ENCODE measurements at places on chromosomes 4 and X.

DNA sequence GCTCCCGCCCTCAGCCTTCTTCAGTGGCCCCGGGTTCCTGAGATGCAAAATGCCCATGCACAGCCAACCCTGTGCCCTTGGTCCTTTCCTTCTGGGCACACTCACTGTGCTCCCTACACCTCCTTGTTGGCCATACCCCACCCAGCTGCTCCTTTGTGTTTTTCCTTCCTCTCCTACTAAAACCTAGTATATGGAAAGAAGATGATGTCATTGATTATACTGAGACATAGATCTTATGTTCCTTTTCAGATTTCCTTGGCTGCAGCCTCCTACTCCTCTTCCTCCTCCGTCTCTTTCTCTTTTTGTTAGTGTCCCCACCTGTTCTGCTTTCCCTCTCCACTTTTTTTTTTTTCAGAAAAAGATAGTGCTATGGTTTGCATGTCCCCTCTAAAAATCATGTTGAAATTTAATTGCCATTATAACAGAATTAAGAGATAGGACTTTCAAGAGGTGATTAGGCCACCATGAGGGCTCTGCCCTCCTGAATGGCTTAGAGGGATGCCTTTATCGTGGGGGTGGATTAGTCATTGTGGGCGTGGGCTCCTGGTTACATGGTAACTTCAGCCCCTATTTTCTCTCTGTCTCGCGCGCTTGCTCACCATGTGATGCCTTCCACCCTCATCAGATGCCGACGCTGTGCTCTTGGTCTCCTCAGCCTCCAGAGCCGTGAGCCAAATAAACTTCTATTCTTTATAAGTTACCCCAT lies 254.9 kb upstream of the GATB start:
- no peak for DNase-seq

GRCh38 chr4:26181616-26182015 lies 139.2 kb upstream of the RBPJ start:
- DNase-seq: no peak

- no peak for DNase-seq
Measured at GRCh38 chrX:19748896-19749680, 138.3 kb downstream of the SH3KBP1 start.

GRCh38 chr4:188573104-188573503 lies 433.9 kb downstream of the TRIML1 start:
- DNase-seq: no peak

- DNase-seq: no peak
Measured at GRCh38 chr4:159655547-159655946, 552.7 kb downstream of the RAPGEF2 start.

DNA sequence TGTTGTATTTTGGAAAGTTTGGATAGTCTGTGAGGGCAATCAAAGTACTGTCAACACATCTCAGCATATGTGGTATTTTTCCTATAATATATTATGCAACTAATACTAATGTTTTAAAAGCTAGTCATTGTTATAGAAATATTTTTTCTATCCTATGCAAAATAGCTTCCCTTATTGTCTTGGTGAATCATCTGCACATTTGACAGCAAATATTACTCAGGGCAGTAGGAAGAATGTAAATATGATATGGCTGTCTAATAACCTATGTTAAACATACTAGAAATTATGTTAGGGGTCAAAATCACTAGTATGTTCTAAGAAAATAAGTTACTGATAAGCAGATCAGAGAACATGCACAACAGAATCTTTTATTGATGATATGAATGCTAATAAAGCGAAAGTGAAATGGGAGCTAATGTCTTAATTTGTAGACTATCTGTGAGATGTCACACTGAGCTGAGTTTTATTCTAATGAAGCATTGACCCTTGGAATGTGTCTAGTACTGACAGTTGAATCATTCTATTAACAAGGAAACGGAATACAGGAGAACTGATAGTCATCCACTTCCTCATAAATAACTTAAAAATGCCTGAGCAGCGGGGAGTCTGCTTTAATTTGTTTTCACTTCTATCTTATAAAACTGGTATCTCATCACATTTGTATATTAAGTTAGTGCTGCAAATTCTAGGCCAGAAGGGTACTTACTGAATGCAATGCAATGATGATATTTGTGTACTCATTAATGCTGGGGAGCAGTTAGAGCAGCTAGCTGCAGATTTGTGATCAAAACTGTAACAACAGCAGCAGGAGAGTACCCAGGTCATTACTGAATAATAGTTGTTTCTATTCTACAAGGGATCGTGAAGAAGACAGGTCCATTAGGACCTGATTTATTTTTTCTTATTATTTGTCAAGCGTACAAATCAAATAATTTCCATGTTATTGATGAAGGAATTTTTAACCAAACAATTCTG lies 440.3 kb upstream of the AADAT start:
- DNase-seq: no peak

- DNase-seq: no peak
Measured at GRCh38 chr4:76630741-76631140, 195.7 kb downstream of the SHROOM3 start.

DNA sequence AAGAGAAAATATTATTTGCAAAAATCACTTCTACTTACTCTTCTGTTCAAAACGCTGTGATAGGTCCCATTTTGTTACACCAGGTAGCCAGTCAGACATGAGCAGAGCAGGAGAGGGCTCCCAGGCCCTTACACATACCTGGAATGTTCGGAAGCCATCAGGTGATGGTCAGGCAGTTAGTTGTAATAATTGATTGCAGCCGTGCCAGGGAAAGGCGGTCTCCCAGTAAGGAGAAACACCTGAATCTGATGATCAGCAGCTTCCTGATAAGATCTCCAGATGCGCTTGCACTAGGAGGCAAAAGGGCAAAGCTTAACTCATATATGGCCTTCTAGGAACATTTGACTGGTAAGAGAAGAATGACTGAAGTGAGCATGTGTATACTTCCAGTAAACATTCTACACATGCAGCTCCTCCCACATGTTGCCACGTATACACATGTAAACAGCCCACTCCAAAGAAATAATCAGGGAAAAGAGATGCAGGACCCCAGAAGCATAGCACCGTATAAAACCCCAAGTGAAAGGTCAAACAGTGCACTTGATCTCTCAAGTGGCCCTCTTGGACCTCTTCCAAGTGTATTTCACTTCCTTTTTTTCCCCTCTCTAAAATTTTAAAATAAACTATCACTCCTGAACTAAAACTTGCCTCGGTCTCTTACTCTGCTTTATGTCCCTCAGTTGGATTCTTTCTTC lies 1338.0 kb downstream of the FSTL5 start:
- DNase-seq: no peak

GRCh38 chrX:141415889-141416288 lies 168.6 kb downstream of the SPANXA1 start:
- DNase-seq: no peak

DNA sequence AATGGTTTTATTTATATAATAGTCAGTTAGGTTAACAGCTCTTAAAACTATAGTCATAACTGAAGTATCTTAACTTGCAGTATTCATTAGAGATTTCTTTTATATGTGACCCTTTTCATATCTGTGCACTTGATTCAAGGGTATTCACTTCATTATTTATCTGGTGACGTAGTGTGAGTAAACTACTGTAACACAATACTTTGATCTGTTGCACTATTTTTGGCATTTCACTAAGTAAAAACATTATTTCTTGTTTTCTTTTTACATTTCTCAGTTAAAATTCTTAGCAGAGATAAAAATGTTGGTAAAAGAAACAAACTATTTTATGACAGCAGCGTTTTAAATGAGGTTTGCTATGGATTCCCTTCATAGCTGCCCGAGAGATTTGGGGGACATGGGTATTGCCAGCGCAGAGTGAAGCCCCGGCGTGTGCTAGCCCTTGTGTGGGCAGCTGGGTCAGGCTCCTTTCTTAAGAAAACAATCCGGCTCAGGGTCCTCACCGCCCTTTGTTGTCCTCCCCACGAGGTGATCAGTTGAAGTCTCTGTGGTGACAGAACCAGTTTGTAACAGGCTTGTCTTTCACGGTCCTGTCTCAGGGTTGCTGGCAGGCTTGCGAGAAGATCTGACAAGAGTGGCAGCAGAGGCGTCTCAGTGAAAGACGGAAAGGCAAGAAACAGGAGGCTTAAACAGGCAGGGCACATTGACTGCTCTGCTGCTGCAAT lies 293.4 kb downstream of the BMPR1B start:
- DNase-seq: peak; percentile 61

- no peak for DNase-seq
Measured at GRCh38 chr4:119244344-119244743, 31.8 kb downstream of the USP53 start.

DNA sequence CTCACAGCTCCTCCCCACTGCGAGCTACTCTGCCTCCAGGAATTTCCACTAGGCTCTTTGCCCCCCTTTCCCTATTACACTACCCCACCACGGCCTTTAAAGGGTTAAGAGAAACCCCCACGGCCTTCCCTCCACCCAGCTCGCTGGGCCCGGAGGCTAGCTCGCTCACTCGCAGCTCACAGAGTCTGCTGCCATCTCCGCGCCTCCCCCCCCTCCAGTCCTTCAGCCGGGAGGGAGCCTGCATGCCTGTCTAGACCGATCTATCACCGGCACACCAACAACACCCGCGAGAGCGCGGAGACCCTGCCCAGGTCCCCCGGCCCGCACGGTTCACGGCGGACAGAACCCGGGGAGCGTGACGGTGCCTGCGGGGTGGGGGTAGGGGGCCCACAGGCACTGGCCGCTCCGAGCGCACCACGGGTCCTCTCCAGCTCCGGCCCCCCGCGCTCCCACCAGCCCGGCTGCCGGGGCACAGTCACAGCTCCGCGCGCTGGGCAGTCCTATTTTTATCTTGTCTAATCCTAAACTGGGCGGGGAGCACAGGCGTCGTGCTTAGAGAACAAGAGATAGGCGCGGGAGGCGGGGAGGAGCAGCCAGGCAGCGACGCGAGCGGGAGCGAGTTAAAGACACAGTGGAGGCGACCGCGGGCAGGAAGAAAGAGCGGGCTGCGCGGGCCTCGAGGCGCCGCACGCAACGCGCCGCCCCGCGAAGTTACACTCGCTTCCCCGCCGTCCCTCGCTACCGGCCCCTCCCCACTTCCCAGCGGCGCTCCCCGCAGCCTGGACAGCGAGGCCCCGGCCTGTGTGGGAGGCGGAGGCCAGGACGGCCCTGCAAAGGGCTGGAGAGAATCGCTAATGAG lies 3.5 kb downstream of the BCOR start:
- no peak for DNase-seq

DNA sequence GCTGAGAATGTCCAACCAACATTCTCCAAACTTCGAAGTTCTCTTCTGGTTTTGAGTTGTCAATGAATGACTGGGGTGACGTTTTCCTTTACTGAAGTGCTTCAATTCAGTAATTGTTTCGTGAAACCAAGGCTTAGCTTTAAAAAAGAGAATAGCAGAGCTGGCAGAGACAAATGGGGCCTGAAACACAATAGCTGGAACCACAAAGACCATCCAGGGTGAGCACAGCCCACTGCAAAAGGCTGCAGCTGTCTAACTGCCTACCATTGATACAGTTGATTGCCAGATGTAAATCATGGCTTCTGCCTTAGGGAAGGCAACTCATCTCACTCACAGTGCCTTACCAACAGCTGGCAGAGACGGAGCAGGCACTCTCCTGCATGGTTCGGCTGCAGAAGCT lies 78.7 kb upstream of the ZNF518B start:
- DNase-seq: no peak

DNA sequence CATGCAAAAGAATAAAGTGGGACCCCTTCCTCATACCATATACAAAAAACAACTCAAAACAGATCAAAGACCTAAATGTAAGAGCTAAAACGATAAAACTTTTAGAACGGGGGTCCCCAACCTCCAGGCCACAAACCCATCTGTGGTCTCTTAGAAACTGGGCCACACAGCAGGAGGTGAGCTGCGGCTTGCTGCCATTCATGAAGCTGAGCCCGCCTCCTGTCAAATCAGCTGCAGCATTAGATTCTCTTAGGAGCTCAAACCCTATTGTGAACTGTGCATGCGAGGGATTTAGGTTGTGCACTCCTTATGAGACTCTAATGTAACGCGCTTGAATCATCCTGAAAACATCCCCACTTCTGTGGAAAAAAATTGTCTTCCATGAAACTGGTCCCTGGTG lies 7.0 kb upstream of the GATA1 start:
- DNase-seq: no peak

GRCh38 chr4:968221-968620 lies 5.1 kb downstream of the DGKQ start:
- no peak for DNase-seq

GRCh38 chr4:87014284-87014782 lies 79.5 kb downstream of the AFF1 start:
- DNase-seq: no peak

DNA sequence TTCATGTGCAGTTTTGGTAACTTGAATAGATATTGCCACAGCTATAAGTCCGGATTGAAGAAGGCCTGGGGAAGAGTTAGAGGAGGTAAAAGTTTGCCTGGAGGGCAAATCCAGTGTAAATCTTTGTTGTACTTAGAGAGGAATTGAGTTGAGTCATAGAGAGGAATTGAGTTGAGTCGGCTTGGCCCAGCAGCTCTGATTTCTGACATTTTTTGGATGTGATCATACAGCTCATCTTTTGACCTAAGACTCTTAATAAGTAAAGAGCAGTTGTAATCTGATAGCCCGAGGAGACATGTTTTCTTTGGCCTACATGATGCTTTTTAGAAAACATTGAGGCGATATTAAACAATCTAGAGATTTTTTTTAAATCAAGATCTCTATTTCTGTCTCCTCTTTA lies 3.9 kb downstream of the KIT start:
- DNase-seq: no peak

DNA sequence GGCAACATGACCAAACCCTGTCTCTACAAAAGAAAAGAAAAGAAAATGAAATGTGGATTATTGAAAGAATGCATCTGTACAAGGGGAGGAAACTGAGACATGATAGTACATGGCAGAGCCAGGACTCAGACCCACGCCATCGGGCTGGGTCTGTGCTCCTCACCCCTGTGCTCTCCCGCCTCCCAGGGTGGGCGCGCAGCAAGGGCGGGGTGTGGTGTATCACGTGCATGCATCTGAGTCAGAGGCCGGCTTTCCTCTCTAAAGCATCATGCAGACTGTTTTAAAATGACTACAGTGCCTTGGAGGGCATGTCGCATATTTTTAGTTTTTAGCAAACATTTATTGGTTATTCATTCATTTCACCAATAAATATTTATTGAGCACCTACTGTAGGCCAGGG lies 47.8 kb downstream of the HTT-AS start:
- no peak for DNase-seq

GRCh38 chr4:163558539-163559044 lies 64.1 kb downstream of the TMA16 start:
- no peak for DNase-seq

GRCh38 chrX:65587616-65588526 lies 53.3 kb upstream of the LAS1L start:
- peak; percentile 43 for DNase-seq

- no peak for DNase-seq
Measured at GRCh38 chrX:68252664-68253063, 180.6 kb downstream of the OPHN1 start.
